Spleen (tissue), 13 donors: ENCODE measurements at places on chromosomes 12 and 14.

DNA sequence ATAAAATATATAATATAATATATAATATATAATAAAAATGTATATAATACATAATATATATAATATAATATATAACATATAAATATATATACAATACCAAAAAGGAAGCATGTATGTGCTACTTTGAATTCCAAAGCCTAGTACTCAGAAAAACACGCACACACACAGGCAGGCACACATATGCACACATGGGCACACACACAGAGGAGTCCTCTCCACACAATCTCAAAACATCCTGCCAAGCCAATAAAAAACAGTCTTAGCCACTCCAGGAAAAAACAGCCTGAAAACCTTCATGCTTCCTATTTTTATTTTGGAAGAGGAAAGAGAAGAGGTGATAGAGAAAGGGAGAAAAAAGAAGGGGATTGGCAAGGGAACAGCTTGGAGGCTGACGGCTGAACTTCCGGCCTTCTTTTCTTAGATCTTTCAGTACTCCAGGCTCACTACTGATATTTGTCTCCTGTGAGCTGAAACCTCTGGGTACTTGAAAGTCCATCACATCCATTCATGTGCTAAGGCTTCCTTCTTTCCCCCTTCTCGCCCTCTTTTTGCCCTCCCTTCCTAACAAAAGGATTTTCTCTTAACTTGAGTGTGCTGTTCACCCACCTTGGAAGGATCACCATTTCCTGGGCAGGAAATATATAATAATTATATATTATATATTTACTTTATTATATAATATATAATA lies 394.2 kb downstream of the NUAK1 start:
- no peak for DNase-seq

DNA sequence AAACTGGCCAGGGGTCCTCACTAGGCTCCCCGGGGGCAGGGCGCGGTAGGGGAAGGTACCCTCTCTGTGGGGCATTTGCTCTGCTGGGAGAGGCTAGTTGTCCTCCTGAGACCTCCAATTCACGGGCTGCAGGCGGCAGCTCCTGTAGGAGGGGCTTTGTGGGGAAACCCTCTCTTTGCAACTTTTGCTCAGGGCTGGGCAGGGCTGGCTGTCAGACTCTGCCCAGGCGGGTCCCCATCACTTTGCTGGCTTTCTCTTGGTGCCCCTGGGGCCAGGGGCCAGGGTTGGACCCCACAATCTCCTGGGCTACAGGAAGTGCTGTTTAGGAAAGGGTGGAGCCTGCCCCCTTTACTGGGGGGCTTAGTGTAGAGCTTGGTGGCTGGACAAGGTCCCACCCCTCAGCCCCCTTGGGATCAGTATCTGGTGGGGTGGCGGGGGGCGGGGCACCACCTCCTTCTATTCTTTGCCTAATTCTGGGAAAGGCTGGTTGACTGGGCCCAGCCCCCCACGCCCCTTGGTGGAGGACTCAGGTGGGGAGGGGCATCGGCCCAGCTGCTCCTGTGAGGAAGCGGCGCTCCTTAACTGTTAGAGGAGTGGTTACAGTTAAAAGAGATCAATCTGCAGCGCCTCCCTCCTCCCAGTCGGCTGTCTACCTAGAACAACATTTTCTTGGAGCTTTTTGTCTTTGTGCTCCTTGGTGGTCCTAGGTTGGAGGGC lies 918.7 kb downstream of the AACS start:
- DNase-seq = no peak

- DNase-seq = no peak
Observed at GRCh38 chr14:104404922-104405321, 174.6 kb upstream of the C14orf180 start.

DNA sequence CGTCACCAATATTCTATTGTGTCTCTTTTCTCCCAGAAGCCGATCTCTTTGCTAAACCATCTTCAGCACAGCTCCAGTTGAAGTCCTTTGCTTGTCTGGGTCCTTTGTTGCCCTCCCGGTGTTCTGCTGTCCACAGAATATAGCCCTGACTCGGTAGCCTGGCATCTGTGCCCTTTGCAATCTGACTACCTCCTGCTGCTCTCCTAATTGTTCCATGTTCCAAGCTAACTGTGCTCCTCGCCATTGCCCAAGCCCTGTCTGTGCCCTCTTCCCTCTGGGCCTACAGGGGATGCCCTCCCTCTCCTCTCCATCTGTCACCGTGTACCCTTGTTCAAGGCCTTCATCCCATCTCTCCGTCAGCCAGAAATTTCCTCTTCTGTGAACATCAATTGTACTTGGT lies 306.3 kb downstream of the APAF1 start:
- no peak for DNase-seq
